Brain microvascular endothelial cell (primary cell): ENCODE measurements at places on chromosomes 7 and 10.
A peak's percentile ranks its signal among the peaks of the same experiment; 100 is the strongest.

GRCh38 chr10:34743814-34744213, 71.3 kb downstream of the PARD3 start:
- no peak for DNase-seq

- no peak for DNase-seq
These were observed 868.4 kb downstream of the KCNMA1 start for GRCh38 chr10:76769161-76769560.

- DNase-seq: no peak
These were observed 14.6 kb upstream of the CYP3A5 start for GRCh38 chr7:99694201-99694911.

DNA sequence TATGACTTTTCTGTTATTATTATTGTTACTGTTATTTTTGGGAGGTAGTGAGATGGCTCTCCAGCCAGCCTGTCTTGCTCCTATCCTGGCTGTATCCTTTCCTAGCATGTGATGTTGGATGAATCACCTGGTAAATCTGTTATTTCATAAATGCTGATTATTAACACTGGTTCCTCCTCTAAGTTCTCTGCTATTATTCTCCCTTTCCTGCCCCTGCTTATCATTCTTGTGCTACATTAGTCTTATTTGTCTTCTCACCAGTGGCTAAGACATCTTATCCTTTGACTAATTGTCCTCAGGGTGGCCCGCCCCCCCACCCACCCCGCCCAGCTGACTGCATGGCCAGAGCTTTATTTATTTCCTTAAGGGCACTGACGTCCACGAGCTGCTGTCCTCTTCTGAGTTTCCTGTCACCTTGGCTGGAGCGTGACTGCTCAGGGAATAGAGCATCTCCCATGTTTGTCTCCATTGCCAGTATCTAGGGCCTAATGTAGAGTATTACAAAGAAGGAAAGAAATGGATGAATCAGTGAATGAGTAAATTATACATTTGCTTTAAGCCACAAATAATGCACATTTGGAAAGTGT, 110.1 kb upstream of the KLF6 start:
- DNase-seq: peak; percentile 77

- DNase-seq: no peak
These were observed 9.1 kb downstream of the PRKG1 start for GRCh38 chr10:51083356-51083853.

- no peak for DNase-seq
These were observed 10.2 kb downstream of the HIPK2 start for GRCh38 chr7:139767561-139767982.

DNA sequence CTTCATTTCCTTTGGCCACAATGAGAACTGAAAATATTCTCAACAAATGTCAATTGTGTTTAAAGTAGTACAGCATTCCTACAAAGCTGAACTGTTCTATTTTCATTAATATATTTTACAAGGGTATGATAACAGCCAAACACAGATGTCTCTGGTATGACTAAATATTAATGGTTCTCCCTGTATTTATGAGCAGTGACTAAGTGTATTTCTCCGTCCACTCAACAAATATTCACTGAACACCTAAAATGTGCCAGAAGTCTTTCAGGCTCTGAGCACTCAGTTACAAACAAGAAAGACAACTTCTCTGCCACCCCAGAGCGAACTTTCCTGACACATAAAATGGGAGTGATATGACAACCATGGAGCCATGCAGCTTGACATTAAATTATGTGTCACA, 135.6 kb downstream of the VPS41 start:
- no peak for DNase-seq

DNA sequence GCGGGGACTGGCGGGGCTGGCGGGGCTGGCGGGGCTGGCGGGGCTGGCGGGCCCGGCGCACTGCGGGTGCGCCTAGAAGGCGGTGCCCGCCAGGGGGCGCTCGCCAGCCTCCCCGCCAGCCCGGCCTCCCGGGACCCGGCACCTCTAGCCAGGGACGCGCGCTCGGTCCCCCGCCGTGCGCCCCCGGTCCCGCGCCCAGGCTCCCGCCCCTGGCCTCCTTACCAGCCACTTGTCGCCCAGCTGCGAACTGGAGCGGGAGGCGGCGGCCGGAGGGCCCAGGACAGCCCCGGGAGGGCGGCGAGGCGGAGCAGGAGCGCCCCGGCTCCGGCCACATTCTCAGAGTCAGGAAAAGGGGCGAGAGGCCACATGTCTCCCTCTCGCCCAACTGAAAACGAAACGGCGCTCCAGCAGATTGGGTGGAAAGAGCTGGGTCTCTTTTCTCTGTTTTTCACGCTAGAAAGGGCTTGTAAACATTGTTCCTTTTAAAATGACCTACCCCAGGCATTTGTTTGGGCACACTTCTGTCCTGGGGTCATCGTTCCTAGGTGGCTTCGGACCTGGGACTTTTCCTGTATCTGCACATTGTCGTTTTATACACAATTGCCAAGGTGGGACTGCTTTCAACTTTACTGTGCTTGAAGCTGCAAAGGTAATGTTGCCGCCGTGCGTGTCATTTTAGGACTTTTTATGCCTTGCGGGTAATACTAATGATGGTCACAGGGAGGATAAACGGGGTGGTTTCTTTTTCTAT, 378 bp upstream of the PRKCQ start:
- peak; percentile 8 for DNase-seq

DNA sequence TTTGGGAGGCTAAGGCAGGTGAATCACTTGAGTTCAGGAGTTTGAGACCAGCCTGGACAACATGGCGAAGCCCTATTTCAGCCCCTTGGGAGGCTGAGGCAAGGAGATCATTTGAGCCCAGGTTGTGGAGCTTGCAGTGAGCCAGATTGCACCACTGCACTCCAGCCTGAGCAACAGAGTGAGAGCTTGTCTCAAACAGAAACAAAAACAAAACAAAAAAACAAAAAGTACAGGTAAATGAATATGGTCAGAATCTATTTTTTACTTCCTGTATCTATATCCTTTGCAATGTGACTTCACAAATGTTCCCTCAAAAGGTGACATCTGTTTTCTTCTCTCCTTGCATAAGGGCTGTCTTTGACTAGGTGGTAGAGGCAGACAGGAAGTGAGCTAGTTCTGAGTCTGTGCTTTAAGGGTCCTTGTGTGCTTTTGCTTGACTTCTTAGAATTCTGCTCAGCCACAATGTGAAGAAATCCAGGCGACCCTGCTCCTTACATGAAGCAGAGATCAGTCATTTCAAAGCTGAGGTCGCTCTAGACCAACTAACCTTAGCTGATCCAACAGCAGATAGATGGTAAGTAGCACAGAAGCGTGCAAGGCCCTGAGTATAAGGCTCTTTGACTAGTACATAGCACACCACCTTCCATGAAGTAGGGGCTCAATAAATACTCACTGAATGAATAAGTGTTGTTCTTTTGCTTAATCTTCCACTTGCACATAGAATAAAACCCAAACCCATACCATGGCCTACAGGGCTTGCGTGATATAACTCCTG, 423.2 kb upstream of the PCDH15 start:
- DNase-seq: no peak

DNA sequence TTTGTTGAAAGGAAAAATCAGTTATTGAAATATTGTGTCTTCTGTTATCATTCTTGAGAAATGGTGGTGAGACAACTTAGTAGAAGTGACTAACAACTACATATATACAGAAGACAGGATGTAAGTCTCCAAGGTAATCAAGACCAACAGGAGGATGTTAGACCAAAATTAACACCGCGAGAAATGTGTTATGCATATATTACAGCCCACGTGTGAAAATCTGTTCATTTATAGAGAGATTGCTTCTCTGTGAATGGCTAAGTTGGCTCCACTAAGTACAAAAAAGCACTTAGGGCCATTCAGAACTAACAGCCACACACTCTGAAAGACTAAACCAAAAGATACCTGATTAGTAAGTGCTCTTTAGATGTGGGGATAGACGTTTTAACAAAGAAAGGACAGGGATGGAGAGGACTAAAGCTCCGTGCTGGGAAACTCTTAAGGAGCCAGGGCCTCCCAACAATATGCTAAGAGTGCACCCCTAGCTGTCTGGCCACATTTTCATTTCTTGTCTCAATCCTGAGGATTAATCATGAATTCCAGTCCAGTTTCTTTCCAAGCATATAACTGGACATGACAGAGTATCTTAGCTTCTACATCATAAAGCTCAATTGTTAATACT, 26.5 kb downstream of the HDAC9 start:
- no peak for DNase-seq

DNA sequence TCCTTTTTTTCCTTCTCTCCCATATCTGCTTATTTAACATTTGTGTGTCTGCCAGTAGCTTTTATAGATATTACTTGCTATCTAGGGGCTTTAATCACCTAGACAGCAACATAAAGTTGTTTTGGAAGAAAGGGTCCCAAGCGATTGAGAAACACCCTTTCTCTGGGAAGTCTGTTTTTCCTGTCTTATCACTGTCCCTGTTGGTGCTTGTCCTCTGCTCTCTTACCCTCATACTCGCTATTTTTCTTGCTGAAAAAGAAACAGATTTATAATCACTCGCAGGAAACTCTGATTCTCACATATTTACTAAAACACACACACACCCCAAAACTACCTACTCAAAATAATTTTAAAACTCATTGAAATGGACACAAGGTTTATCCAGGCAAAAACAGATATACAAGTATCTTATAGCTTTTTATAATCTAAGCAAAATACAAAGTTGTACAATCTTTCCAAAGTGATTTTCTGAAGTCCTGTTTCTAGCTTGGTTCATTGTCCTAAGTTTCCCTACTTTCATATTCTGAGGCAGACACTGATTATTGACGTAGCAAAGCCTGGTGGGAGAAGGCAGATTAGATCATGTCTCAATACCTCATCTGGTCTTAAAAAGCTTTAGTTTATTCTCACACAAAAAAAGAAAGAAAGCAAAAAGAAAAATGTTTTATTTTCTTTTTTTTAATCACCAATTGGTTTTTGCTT, 157.3 kb downstream of the CACNA2D1 start:
- no peak for DNase-seq

GRCh38 chr10:11378835-11379234, 232.6 kb downstream of the USP6NL start:
- DNase-seq: no peak

- DNase-seq: no peak
These were observed 101.9 kb upstream of the PDLIM1 start for GRCh38 chr10:95392681-95393164.

DNA sequence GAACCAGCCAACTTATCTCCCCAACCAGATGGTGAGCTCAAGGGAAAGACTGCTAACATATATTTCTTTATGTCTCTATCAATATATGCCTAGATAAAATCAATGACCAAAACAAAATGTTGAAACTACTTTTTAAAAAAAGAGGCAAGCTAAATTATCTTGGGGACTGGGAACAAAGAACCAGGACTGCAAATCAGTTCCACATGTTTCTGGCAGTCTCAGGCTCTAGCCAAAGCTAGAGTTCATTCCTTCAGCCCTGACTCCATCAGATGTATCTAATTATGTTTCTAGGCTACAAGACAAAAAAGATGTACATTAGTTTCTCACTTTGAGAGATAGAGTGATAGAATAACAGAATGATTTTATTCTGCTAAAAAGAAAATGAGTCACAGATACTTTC, 1290.3 kb upstream of the SORCS1 start:
- DNase-seq: no peak

DNA sequence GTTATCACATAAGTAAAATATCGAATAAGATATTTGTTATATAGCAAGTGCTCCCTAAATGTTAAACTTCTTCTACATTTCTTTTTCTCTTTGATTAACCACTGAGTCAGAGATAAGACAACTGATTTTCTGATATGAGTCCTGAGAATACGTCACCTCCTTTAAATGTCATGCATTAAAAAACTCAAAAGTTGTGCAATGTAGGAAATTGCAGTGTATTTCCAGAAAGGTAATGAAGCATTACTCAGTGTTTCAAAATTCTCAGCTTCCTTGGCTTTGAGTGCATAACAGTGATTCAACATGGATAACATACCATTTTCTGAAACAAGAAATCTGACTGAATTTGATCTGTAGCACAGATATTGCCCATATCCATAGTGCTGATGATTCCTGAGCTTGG, 155.8 kb downstream of the BMPER start:
- peak; percentile 70 for DNase-seq

DNA sequence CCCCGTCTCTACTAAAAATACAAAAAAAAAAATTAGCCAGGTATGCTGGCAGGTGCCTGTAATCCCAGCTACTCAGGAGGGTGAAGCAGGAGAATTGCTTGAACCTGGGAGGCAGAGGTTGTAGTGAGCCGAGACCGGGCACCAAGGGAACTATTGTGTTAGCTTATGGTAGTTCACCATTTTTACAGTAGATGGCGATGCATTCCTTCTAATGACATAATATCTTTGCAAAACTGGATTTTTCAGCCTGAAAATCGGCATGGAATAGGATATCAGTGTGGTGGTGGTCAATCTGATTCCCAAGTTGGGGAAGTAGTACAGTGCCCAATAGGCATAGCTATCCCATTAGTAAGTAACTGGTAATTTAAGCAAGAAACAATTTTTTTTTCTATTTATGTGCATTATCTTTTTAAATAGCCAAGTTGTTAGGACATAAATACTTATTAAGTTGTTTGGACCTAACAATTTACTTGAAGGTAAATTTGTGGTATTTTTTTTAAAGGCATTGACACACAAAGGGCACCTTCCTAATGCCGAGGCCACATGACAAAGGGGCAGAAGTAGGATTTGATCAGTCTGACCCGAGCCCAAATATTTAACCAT, 17.6 kb upstream of the IMPDH1 start:
- DNase-seq: peak; percentile 42

- peak; percentile 86 for DNase-seq
These were observed 33.3 kb downstream of the SRRM3 start for GRCh38 chr7:76234931-76235441.

- DNase-seq: no peak
These were observed 41.6 kb upstream of the MET start for GRCh38 chr7:116630357-116630756.

- no peak for DNase-seq
These were observed 58.4 kb downstream of the MET start for GRCh38 chr7:116730097-116731022.

- no peak for DNase-seq
These were observed 605.7 kb upstream of the DPP6 start for GRCh38 chr7:153446490-153446889.

- DNase-seq: no peak
These were observed 25.3 kb downstream of the CCDC6 start for GRCh38 chr10:59880971-59881510.

DNA sequence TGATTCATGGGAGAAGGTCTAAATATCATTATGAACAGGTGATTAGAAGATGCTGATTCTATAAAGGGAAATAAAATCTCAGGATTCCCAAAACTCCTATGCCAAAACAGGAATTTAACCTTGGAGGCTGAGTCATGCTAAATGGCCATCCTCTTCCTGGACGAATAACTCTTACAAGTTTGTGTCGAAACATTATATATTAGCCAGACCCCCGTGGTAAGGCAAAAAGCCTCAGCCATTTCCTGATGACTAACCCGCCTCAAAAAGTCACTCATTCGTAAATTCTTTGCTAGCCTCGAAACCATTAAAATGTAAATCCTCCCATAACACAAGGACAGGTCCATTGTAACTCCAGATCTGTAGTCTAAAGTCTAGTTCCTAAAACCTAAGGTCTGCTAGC, 32.0 kb downstream of the CUL2 start:
- peak; percentile 85 for DNase-seq

- DNase-seq: peak; percentile 27
These were observed 5.1 kb upstream of the PLEKHS1 start for GRCh38 chr10:113746217-113746957.
